ENCODE measurements at places on chromosomes 1 and 21.

- DNase-seq: no peak
These were observed 16.0 kb downstream of the IFFO2 start for GRCh38 chr1:18940303-18941020.

DNA sequence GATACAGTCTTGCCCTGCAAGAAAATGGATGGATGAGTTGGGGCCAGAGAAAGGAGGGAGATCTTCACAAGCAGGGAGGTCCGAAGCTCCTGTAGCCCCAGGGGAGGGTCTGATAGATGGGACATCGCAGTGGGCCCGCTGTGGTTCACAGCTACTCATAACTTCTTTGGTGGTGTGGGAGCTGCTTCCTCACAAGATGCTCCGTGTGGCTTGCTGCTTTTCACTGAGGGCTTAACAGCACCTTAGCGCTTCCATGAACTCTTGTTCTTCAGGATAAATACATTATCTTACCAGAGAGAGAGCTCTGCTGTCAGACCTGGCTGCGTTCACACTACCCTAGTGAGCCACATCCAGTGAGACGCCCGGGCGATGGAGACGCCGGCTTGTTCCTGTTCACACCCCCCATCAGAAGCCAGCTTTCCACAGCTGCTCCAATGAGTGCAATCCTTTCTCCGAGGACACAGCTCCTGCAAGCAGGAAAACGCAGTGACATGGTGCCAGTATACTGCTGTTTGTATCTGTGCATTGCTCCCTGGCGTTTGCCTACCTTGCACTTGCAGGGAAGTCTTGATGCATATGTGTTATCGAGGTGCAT lies 599.8 kb downstream of the AJAP1 start:
- DNase-seq: no peak

GRCh38 chr21:44720170-44720569 lies 8.8 kb upstream of the TSPEAR start:
- DNase-seq: no peak

DNA sequence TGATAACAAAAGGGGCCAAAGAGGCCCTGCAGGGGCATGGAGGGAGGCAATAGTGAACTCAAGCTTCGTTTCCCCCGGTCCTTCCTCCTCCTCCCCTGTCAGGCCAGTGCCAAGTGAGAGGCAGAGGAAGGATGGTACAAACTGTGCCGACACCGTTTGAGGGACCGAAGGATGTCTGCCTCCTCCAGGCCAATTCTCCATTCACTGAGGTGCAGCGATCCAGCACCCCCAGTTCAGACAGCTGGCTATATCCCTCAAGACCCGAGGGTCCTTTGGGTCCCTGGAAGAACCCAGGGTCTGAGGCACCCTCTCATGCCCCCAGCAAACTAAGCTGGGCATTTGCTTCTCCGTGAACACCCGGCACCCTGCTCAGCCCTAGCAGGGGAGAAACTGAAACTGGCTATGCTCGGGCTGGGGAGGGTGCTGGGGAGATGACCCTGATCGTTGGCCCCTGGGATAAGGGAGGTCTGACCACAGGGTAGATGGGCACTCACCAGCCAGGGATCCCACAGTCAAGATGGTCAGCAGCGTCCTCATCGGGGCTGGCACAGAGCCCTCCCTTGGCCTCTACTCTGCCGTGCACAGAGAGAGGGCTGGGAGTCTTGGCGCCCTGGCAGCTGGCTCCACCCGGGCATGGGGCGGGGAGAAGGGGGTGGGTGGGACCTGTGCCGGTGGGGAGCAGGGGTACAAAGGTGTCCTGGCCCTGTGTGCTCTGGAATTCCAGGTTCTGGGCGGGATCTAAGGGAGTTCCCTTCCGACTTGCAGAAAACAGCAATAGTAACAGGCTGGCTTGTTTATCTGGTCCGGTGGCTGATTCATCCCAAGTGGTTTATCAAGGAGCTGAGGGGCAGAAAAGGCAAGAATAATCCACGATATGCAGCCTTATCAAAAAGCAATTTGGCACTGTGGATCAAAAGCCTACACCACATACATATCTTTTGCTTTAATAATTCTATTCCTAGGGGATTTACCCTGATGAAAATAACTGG lies at the start of gene IL22RA1:
TSS of gene IL22RA1 (minus strand) at position 595 of the 989 bp plus-strand sequence. CDS start at position 537, 58 bp downstream.
- no peak for DNase-seq

DNA sequence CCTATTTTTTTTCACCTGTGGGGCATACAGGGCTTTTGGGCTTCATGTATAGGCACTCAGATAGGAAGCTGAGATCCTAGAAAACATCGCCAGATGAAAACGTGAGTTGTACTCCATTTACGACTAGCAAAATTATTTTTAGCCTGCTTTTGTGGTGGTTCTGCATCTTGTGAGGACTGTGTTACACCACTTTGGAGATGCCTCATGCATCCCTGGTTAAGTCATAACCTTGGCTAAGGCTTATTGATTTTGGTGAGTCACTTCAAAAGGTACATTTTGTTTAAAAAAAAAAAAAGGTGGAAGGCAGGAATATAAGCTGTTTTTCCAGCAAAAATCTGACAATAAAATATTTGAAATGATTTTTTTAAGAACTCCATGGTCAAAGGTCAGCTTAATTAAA lies 101.8 kb upstream of the OLFM3 start:
- DNase-seq: no peak

DNA sequence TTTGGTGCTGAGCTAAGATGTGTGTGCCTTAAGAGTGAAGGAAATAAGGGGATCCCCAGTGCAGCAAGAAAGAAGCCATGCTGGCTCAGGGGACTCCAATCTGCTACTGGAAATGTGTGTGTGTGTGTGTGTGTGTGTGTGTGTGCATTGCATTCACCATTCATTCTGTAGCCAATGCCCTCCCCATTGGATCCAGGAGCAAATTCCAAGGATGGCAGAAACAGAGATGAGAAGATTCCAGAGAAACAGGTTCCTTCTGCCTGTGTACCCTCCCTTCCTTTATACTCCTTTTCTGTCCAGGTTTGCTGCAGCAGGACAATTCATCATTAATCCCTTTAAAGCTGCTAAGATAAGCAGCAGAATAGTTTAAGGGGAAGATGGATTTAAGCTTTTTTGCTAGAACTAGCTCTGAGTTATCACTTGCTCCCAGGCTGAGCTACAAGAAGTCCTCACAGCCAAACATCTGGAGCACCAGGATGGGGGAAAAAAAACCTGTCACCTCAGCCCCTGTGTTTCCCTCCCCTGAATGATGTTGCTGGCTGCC lies 3.2 kb downstream of the SLC6A17 start:
- no peak for DNase-seq

- DNase-seq: no peak
These were observed 46.9 kb upstream of the PUM1 start for GRCh38 chr1:31112266-31112935.

DNA sequence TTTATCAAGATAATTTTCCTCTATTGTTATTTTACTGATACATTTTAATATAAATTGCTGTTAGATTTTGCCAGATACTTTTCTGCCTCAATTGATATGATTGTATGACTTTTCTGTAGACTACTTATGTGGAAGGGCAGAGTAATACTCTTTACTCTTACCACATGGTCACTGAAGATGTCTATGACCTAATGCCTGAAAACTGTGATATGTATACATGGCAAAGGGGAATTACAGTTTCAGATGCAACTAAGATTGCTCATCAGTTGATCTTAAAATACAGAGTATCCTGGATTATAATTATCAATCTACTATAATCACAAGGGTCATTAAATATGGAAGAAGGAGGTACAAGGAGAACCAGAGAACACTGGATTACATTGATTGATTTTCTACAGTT lies 1528.0 kb downstream of the BRINP3 start:
- no peak for DNase-seq

DNA sequence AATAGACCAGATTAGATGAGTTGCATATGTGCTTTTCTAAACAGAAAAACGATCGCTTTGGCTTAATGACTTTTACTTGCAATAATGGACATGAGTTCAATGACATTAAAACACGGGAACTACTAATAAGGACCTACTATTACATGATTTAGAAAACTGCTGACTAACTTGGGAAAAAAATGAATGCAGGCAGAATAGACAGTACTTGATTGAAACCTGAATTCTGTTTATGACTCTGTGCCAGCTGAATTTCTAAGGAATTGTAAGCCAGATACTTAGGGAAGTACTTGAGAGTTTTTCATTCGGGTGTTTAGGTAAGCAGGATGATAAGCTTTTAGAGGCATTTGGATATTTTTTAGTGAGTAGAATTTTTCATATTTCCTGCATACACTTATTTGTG lies 12.0 kb downstream of the ADGRL2 start:
- DNase-seq: no peak

- DNase-seq: no peak
These were observed 392.2 kb downstream of the VAV3 start for GRCh38 chr1:107572674-107573211.

- DNase-seq: no peak
These were observed 107.1 kb upstream of the PAXBP1 start for GRCh38 chr21:32878661-32879060.

GRCh38 chr1:84634536-84635205 lies 55.6 kb downstream of the SSX2IP start:
- no peak for DNase-seq

DNA sequence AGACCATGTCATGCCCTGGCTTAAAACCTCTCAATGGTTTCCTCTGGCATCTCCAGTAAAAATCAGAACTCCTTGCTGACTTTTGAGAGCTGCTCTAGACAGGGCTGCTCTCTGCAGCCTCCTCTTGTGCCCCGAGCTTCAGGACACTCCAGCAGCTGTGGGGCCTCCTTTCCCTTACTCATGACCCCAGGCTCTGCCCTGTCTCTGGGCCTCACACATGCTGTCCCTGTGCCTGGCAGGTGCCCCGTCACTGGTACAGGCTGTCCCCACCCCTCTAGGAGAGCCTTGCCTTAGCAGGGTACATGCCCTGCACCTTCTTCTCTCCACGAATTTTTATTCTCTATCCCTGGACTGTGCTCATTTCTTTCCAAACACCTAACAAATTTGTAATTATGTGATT lies 43.2 kb downstream of the HIVEP3 start:
- no peak for DNase-seq

- DNase-seq: no peak
These were observed 26.1 kb downstream of the CD58 start for GRCh38 chr1:116544588-116545358.

GRCh38 chr1:95049935-95050334 lies 22.8 kb downstream of the ALG14 start:
- no peak for DNase-seq

GRCh38 chr1:20102875-20103274 lies 16.5 kb downstream of the PLA2G2D start:
- no peak for DNase-seq

DNA sequence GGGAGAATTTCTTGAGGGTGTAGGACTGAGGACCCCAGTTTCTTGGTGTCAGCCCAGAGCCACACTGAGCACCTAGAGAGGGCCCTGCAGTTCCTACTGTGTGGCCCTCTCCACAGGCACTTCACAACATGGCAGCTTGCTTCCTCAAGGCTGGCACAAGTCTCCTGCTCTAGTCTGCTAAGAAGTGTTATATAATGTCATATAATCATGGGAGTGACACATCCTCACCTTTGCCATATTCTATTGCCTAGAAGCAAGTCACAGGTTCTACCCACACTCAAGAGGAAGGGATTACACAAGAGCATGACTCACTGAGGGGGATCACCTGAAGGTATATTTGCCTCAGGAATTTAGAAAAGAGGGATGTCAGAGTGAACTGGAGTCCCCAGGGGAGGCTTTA lies 5.5 kb upstream of the SNX27 start:
- no peak for DNase-seq

- no peak for DNase-seq
These were observed 1.7 kb upstream of the PDE9A start for GRCh38 chr21:42651515-42652401.

DNA sequence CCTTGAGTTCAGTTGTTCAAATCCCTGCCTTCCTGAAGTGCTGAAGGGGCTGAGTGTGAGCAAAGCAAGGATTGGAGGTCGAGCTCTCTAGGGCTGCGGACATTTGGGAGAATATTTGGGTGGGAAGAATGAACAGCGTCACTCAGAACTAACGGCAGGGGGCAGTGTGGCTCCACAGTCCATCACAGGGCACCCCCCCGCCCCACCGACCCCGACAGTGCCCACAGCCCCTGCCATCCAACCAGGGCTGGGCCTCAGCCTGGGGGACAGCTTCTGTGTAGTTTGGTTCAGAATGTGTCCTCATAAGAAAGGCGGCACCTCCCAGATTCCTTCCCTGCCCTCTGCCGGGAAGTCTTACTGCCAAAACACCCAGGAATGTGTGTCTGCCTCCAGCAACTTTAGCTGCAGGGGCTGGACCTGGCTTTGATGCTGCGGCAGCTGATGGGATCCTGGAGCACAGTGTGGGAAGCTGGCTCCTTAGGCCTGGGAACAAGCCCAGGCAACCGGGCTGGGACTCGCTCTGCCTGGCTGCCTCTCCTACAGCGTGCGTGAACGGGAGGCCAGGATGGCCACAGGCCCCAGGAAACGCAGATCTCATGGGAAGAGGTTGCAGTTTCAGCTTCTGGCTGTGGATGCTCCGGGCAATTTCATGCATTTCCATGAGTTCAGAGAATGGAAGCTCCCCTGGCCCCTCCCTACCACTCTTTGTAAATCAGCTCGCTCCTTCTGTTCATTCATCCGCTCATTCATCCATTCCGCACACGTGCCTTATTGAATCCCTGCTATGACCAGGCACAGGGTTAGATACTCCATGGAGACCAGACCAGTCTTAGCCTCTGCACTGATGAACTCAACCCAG lies 104.9 kb upstream of the TMPRSS2 start:
- no peak for DNase-seq

DNA sequence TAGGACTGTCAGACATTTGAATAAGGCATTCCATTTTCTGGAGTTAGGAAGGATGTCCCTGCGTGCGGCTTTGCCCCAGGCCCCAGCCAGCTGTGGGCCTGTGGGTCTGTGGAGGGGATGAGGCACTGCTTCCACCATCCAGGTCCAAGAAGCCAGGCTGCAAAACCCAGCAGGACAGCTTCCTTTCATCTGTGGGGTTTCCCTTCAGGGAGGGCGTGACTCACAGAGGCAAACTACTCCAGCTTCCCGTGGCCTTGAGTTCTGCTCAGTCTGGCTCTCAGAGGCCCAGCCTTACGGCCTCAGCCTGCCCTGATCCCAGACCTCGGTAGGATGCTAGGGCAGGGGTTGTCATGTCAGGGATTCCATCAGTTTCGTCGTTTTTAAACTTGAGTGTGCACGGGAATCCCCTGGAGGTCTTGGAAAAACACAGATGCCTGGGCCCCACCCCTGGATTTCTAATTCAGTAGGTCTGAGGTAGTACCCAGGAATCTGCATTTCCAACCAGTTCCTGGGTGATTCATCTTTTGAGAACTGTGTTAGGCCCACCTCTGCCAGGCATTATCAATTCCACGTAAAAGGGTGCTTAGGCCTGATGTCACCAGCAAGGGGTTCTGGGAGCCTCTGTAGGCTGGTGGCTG lies 32.3 kb upstream of the TENT5C start:
- DNase-seq: no peak

- DNase-seq: no peak
These were observed 16.4 kb upstream of the MTF1 start for GRCh38 chr1:37875833-37876232.

- DNase-seq: no peak
These were observed 303.4 kb downstream of the KIF26B start for GRCh38 chr1:245458234-245458633.

- DNase-seq: no peak
These were observed 21.9 kb downstream of the SYT2 start for GRCh38 chr1:202688401-202688800.

GRCh38 chr1:239952348-239953308 lies 139.1 kb upstream of the FMN2 start:
- DNase-seq: no peak
